Calu3 (cell line): ENCODE measurements at places on chromosomes 2 and 18. TPM values are rescaled to one million over a fixed set of nuclear protein-coding genes. Genes with fewer than 3 reads are reported as not detected.

The FLACC1 gene
- total RNA-seq: 1.2 and 1.4 TPM in 2 replicates

The PCARE gene
- total RNA-seq: not detected in 2 replicates

DNA sequence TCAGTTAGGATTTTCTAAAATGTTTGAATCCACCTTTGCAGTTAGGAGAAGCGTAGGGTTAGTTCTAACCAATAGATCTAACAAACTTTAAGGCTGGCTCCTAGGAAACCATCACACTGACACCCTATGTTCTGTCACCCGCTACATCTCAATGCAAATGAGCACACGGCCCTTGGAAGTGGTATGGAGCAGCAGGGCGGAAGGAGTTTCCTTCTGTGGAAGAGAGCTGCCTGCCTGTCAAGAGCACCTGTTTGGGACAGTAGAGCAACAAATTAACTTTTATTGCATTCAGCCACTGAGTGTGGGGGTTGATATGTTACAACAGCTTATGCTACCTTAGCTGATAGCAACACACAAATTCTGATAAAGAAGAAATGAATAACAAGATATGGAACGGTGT, 306.9 kb upstream of the RAB6C start:
- no peaks in the 10 kb centered on the region for H3K4me1 ChIP-seq
- H3K4me3 ChIP-seq: no peak overlapping the region
- H3K27ac ChIP-seq: no peak overlapping the region
- no peaks in the 10 kb centered on the region for H3K27me3 ChIP-seq
- no peaks in the 10 kb centered on the region for H3K36me3 ChIP-seq

The SOX11 gene
- total RNA-seq: not detected in 2 replicates

DNA sequence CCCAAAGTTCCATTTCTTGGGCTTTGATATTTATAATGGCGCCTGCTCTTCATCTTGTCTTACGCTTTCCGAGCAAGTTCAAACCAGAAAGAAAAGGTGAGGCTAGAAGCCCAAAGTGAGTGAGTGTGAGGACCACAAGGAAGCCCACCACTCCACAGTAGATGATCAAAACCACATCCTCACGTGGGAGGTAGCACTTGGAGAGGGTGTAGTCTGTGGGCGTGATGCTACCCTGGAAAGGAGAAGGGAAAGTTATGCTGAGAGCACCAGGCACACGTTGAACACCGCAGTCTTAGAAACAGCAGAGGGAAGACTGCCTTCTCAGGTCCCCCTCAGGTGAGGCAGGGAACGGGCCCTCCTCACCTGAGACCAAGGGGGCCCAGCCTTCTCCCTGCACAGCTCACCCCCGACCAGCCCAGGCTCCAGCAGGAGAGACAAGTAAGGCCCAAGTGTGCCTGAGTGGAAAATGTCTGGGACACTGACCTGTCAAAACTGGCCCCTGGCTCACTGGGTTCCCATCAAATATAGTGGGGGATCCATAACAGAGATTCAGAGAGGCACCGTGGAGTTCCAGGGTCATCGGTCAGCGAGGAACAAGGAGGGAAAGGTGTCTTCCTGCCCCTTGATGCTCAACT, 23.6 kb downstream of the MPPE1 start:
- DNase-seq: no peak
- H3K27me3 ChIP-seq: peaks cover 13% of the 10 kb centered on the region
- peaks cover 6% of the 10 kb centered on the region for H3K36me3 ChIP-seq
- H3K4me3 ChIP-seq: no peak overlapping the region
- peaks cover 29% of the 10 kb centered on the region for H3K4me1 ChIP-seq

The DYNAP gene
- total RNA-seq: not detected in 2 replicates

The OTOF gene
- total RNA-seq: not detected in 2 replicates

The CTAGE1 gene
- not detected in 2 replicates for total RNA-seq

DNA sequence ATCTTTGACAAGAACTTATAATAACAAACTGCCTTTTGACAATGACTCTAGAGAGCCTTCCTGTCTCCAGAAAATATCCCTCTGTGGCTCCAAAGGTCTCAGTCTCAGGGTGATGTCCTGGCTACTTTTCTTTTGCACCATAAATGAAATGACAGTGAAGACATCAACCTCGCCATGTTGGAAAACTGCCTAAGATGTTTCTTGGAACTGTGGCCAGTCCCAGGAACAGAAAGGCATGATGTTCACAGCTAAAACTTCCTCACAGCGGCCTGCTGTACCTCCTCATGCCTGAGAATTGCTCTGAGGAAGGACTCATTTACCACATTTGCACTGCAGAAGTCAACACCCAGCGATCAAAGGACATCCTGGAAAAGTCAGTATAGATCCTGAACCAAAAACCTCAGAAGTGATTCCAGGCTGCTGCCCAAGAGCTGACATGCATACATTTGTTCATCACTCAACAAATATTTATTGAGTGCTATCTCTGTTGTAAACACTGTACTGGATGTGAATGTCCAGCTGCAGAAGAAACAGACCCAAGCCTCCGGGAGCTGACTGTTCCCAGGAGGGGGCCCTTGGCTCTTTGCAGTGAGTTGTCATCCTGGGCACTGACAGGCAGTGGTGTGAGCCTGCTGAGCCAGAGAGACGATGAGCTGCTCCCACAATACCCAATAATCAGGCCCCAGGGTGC, 64.3 kb upstream of the ACSL3 start:
- no peaks in the 10 kb centered on the region for H3K27me3 ChIP-seq
- no peaks in the 10 kb centered on the region for H3K36me3 ChIP-seq
- H3K27ac ChIP-seq: no peak overlapping the region
- H3K4me1 ChIP-seq: peaks cover 19% of the 10 kb centered on the region
- H3K4me3 ChIP-seq: no peak overlapping the region
- no peak for DNase-seq

The RESP18 gene
- not detected in 2 replicates for total RNA-seq

DNA sequence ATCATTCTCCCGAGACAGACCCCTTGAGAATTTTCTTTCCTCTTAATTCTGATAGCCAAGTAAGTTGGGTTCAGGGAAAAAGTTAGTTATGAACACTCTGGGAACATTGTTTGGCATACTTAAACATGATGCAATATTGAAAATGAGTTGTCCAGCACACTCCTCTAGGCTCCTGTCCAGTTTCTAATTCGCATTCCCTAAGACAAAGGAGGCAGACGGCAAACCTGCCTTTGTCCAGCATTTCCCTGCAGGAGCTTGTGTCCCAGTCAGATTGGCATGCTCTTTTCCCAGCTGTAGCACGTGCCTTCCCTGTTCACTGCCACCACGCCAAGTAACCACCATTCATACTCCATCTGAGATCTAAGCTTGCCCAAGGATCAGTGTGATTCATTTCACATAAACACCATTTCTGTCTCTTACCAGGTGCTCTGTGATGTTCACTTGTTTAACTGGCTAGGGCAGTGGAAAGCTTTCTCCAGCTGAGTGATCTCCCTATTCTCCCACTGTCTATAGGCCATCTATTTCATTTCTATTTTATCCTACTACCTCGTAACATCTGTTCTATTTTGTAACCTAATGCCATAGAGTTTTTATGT, 150.0 kb upstream of the EPB41L3 start:
- no peaks in the 10 kb centered on the region for H3K4me1 ChIP-seq
- no peak overlapping the region for H3K27ac ChIP-seq
- H3K36me3 ChIP-seq: no peaks in the 10 kb centered on the region
- H3K27me3 ChIP-seq: no peaks in the 10 kb centered on the region
- H3K4me3 ChIP-seq: no peak overlapping the region

- H3K4me1 ChIP-seq: peaks cover 36% of the 10 kb centered on the region
- peak within 1 kb of the TSS; percentile 88 for H3K27ac ChIP-seq
- H3K36me3 ChIP-seq: peaks cover 38% of the 10 kb centered on the region
- DNase-seq: peak; percentile 95
- no peaks in the 10 kb centered on the region for H3K27me3 ChIP-seq
Measured at GRCh38 chr2:158968396-158969161, at the start of gene TANC1. Gene TANC1, plus strand, starts transcription at chr2:158968640. Its CDS starts 97,271 bp downstream, at chr2:159065911.
